ENCODE measurements at places on chromosomes 6 and 20. TPM values are rescaled to one million over a fixed set of nuclear protein-coding genes. Genes with fewer than 3 reads are reported as not detected.

The TFAP2D gene
- not detected for total RNA-seq

The PHIP gene
- 35.8 TPM for total RNA-seq

The CLDN20 gene
- total RNA-seq = 1.2 TPM

The RIPPLY2 gene
- total RNA-seq = 16.4 TPM

The CLPSL2 gene
- total RNA-seq = not detected

The ADAM33 gene
- total RNA-seq = 7.1 TPM

The LAMA5 gene
- total RNA-seq = 49.8 TPM

The C20orf141 gene
- total RNA-seq = not detected

The SYCP2 gene
- total RNA-seq = 13.2 TPM

The SLC16A10 gene
- 13.9 TPM for total RNA-seq

The FAM162B gene
- 22.6 TPM for total RNA-seq

The MCM3 gene
- total RNA-seq = 15.7 TPM

The CHRNA4 gene
- total RNA-seq = 35.4 TPM

The TDP2 gene
- 41.0 TPM for total RNA-seq

All from dorsolateral prefrontal cortex (tissue), 122 donors.